ENCODE measurements at places on chromosomes 12 and 14.

DNA sequence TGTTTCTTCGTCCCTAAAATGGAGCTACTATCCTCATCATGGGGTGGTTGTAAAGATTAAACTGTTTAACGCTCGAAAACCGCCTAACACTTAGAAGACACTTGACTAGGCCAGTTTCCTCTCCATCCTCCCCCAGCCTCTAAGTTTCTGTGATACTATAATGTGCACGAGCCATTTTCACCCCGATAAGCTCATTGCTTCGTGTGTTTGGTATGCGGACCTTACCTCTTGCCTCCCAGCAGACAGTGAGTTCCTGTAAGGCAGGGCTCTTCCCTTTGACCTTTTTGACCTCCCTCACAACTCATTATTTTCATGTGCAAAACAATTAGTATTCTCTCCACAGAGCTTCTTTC lies 499 bp upstream of the GXYLT1 start:
- no peak for DNase-seq

GRCh38 chr12:1851151-1851701 lies 30.9 kb downstream of the LRTM2 start:
- peak; percentile 88 for DNase-seq

GRCh38 chr12:128823216-128823915 lies 392 bp downstream of the SLC15A4 start:
- peak; percentile 38 for DNase-seq

DNA sequence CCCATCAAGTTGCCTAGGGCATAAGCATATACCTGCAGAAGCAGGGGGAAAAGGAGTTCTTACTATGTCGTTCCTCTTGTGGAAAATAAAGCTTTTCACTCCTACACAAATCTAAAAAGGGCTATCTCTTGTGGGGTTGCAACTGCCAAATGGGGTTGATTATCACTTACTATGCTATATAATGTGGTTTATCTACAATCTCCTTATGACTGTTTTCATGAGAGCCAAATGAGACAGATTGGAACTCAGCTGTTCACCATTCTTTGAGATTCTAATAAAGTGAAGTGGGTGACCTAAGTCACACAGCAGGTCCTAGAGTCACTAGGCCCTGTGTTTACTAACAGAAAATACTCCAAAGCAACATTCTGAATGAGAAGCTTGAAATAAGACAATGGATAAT lies 47.7 kb downstream of the CIT start:
- DNase-seq = no peak

DNA sequence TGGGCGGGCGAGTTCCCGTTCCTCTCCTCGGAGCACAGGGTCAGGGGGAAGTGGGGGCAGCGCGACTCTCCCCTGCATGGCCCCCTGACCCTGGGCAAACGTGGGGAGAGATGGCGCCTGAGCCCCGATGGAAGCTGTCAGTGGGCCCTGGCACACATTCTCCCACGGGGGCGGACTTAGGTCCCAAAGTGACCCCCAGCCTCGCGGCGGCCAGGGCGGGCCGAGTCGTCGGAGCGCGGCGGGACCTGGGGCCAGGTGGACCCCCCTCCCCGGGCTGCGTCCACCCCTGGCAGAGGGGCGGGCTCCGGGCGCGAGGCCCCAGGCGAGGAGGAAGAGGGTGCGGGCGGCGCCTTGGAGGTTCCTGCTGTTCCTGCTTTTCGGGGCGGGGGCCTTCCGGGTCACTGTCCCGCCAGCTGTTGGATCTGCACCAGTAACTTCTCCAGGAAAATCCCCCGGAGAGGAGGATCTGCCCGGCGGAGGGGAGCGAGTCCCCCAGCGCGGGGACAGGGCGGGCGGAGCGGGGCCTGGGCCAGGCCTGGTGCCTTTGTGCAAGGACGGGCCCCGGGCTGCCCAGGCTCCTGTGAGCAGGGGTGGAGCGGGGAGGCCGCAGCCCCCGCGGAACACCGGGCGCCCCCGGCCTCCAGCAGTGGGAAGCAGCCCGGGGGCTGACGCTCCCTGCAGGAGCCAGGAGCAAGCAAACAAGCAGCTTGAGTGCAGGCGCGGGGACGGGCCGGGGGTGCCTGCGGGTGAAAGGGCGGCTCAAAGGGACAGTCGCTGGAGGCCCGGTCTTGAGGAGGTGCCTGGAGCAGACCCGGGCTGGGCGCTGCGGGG lies 15.3 kb downstream of the TNFAIP2 start:
- no peak for DNase-seq

DNA sequence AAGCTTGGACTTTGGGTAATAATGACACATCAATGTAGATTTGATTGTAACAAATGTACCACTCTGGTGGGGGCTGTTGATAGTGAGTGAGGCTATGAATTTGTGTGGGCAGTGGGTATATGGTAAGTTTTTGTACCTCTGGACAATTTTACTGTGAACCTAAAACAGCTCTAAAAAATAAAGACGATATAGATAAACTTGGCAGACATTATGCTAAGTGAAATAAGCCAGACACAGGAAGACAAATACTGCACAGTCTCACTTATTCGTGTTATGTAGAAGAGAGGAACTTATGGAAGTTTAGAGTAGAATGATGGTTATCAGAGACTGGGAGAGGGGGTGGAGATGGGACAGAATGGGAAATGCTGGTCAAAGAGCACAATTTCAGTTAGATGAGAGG lies 8.7 kb downstream of the KRT6C start:
- no peak for DNase-seq
